ENCODE measurements at places on chromosomes 2 and 18. TPM values are rescaled to one million over a fixed set of nuclear protein-coding genes. Genes with fewer than 3 reads are reported as not detected.

GRCh38 chr2:17252258-17252657, 266.0 kb downstream of the RAD51AP2 start:
- H3K4me1 ChIP-seq: no peaks in the 10 kb centered on the region
- DNase-seq: no peak
- no peak overlapping the region for H3K4me3 ChIP-seq
- no peak overlapping the region for H3K27ac ChIP-seq
- peaks cover 7% of the 10 kb centered on the region for H3K27me3 ChIP-seq

DNA sequence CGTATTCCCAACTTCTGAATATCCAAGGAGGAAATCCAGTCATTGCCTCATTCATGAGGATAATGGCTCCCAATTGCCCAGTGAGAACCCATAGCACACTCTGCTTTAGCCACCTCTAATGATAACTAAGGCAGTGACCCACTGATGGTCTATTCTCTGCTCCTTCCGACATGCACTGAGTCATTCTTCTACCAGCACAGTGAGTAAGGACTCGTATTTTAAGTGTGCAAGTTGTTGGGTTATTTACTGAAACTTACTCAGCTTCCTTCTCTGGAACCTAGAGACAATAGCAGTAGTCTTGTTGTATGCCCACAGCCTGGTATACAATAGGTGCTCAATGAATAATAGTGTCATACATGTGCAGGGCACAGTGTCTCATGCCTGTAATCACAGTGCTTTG, 81.1 kb upstream of the ZNF397 start:
- no peaks in the 10 kb centered on the region for H3K36me3 ChIP-seq
- H3K4me1 ChIP-seq: peaks cover 11% of the 10 kb centered on the region
- no peak overlapping the region for H3K27ac ChIP-seq
- peaks cover 4% of the 10 kb centered on the region for H3K27me3 ChIP-seq
- no peak for DNase-seq

GRCh38 chr2:206217743-206218142, 56.7 kb upstream of the ZDBF2 start:
- DNase-seq: no peak
- no peaks in the 10 kb centered on the region for H3K27me3 ChIP-seq
- no peaks in the 10 kb centered on the region for H3K36me3 ChIP-seq

GRCh38 chr2:66477135-66477842, 42.4 kb downstream of the MEIS1 start:
- H3K27ac ChIP-seq: peak overlapping the region; percentile 15
- H3K27me3 ChIP-seq: no peaks in the 10 kb centered on the region
- H3K36me3 ChIP-seq: peaks cover 69% of the 10 kb centered on the region
- peak overlapping the region; percentile 22 for H3K4me3 ChIP-seq
- DNase-seq: no peak

- H3K4me3 ChIP-seq: no peak overlapping the region
- no peak for DNase-seq
- H3K36me3 ChIP-seq: no peaks in the 10 kb centered on the region
- peaks cover 4% of the 10 kb centered on the region for H3K27me3 ChIP-seq
Observed at GRCh38 chr2:208579678-208580077, 173.1 kb downstream of the PTH2R start.

The GALNT1 gene
- 100 TPM for total RNA-seq

The UGT1A3 gene
- 0.19 TPM for total RNA-seq

The STAT4 gene
- total RNA-seq: 2.1 TPM

Measured in type B pancreatic cell (in vitro differentiated cells).